ENCODE measurements at places on chromosomes 16 and 17. TPM values are rescaled to one million over a fixed set of nuclear protein-coding genes. Genes with fewer than 3 reads are reported as not detected.

CPPED1 gene
- 12.4 TPM for total RNA-seq

CACNA1G gene
- total RNA-seq, result 0.58 TPM

EXOC3L1 gene
- 3.9 TPM for total RNA-seq

CLEC18A gene
- total RNA-seq, result 0.22 TPM

KDM8 gene
- 3.2 TPM for total RNA-seq

- no peak for DNase-seq
Measured at GRCh38 chr16:53904533-53904932, 200.6 kb downstream of the FTO start.

DNA sequence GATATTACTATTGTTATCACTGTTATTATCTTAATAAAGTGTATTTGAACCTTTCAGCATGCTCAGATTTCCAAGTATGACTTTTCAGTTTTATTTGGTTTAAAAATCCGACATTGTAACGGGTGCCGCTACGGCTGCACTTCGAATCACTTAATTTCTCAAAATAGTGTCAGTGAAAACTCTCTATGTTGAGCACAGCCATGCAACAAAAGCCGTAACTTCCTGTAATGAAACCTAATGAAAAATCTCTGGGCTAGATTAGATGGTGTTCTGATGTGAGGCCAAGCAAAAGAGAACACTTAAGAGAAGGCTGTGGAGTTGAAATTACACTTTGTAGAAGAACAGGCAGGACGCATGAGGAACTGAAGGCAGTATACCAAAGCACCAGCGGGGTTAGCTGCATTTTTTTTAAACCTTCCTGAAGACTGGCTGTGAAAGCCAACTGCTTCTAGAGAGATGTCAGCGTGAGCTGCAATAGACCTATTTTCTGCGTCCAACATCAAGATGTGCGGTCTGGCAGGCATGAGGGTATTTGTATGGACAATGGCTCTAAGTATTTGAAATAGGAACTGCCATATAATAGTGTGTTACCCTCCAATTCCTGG, 1545.0 kb upstream of the GOT2 start:
- no peak for DNase-seq

- peak; percentile 95 for DNase-seq
Measured at GRCh38 chr16:67833415-67834241, 8.5 kb upstream of the THAP11 start.

GRCh38 chr17:14211246-14211645, 25.4 kb downstream of the CDRT15 start:
- DNase-seq, result no peak

DNA sequence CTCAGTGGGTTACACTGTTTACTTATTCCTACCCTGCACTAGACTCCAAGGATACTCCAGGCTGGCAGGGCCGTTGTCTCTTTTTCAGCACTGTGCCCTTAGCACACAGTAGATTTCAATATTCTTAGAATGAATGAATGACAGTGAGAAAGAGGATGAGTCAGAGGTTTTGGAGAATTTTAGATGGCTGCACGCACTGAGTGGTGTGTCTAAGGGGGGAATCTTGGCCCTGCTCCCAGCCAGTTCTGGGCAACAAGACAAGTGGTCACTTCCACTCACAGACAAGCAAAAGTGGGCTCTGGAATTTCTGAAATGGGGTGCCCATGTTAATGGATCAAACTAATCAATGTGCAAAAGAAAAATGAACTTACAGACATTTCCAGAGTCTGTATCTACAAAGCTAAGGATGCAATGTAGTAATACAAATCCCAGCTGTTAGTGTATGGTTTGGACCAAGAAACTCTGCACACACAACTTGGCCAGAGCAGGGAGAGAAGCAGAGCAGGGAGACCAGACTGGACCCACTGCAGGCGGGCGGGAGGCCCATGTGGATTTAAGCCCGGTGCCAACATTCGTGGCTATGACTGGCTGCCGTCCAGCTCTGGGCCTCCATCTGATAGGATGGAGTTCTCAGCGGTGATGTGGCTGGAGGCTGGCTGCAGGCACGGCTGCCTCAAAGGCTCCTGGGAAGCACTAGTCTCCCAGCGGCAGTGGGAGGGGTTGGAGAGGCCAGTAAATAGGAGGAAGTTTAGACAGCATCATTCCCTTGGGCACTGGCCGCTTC, 95.6 kb upstream of the CDYL2 start:
- DNase-seq, result peak; percentile 86

DNA sequence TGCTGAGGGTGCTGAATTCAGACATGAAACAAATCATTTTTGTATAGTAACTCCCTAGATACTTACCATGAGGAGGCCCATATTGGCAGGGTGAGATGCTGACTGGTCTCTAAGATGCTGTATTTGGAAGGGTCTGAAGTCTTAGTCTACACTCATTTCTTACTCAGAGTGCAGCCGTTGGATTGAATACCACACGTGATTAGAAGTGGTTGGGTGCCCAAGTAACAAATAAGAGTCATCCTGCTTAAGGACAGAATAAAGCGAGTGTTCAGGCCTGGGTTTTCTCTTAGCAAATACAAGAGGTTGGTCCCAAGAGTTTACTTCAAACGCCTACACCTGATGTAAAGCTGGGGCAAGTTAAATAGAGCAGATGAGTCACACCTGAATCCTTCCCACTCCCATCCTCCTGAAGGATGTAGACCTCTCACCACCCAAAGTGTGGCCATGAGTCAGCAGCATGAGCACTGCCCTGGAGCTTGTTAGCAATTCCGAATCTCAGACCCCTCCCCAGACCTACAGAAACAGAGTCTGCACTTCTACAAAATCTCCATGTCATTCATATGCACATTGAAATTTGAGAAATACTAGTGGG, 284.6 kb upstream of the CDH5 start:
- no peak for DNase-seq

DNA sequence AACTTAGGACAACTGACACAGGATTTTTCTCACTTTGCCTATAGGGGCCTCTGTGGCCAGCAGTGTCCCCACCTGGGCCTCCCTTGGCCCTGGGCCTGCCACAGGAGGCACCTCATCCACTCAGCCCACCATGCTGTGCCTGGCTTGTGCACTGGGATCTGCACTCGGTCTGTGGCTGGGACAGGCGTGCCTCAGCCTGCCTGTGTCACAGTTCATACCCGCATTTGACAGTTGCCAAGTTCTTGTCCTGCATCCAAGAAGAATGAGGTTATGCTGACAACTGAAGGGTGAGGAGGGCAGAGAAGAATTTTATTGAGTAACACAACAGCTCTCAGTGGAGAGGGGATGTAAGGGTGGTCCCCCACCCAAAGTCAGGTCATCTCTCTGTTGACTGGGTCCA, 36.0 kb downstream of the ZFP90 start:
- DNase-seq, result no peak

DNA sequence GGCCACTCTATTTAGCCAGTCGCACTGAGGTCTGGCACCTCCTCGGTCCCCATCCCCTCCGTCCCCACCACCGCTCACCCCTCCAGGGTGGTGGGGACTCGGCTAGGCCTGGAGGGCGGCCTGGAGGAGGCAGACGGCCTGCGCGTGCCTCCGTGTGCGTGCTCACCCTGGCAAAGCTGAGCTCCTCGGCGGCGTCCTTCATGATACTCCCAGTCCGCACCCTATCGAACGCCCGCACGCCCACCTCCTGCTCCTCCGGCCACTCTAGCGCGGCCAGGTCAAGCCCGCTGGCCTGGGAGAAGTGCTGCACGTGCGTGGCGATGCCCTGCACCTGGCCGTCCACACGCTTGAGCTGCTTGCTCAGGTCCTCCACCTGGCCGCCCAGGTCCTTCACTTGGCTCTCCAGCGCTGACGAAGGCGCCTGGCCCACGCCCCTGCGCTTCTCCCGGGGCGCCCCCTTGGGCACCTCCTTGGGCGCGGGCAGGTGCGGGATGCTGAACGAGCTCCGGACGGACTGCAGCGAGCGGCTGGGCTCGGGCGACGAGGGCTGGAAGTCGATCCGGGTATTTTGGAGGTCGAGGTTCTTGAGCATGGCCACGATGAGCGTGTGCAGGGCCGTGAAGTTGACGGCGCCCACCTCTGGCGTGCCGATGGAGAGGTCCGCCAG, 644 bp downstream of the QRICH2 start:
- no peak for DNase-seq

- DNase-seq, result no peak
Measured at GRCh38 chr17:12406623-12407215, 259.0 kb upstream of the MYOCD start.

- no peak for DNase-seq
Measured at GRCh38 chr17:60989379-60989778, 311.7 kb downstream of the BCAS3 start.

GRCh38 chr16:24580665-24581064, 41.3 kb downstream of the RBBP6 start:
- no peak for DNase-seq

DNA sequence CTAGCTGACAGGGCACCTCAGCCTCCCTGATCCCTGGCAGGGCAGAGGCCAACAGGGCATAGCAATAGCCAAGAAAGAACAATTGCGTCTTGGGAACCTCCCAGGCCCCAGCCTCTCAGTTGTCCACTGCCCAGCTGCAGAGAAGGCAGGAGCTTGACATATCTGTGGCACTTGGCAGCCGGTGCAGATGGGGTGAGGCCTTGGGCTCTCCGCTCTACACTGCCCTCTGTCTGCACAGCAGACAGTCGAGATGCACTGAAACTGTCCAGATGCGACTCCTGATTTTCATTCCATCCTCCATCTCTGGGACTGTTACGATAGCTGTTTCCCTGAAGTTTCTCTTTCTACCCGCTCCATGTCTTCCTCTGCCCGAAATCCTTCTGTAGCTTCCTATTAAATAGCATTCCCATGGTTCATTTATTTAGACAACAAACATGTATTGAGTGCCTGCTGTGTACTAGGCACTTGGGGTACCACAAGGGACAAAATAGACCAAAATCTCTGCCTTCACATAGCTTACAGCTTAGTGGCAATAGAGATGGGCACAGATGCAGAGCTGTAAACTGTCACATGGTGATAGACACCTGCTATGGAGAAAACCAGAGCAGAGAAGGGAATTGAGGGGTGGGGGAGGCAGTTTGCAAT, 3.3 kb downstream of the POLR3E start:
- peak; percentile 59 for DNase-seq

GRCh38 chr16:49750341-49751000, 105.4 kb downstream of the ZNF423 start:
- DNase-seq, result no peak

DNA sequence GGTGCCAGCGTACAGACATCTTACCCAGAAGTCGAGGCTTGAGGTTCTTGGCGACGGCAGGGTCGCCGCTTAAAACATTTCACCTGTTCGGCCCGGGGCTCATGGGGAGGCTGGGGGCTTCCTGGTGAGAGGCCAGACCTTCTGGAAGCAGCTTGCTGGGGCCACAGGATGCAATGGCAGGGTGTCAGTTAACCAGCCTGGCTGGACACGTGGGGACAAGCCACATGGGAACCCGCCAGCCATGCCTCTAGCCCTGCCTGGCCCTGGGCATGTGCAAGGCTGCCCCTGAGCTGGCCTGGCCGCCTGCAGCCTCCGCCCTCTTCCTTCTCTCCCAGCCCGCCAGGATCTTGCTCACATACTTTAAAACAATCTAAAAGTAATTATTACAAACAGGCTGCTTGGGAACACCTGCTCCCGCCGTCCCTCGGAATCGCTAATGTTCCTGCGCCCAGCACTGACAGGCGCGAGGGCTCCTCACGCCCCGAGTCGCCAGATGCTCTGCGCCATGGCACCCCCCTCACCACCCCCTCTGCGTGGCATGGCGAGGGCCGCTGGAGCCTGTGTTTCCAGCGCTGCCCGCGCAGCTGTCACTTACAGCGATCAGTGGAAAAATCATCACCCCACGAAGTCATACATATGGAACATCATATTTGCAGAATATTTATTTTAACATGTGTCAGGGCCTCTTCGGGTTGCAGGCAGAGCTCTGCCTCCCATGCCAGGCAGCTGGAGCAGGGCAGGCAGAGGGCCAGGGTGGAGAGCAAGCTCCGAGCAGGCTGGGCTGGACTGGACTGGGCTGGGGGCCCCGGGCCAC, 188.7 kb upstream of the GSE1 start:
- DNase-seq, result peak; percentile 7

- DNase-seq, result no peak
Measured at GRCh38 chr17:63173450-63173849, 207.4 kb downstream of the TANC2 start.

DNA sequence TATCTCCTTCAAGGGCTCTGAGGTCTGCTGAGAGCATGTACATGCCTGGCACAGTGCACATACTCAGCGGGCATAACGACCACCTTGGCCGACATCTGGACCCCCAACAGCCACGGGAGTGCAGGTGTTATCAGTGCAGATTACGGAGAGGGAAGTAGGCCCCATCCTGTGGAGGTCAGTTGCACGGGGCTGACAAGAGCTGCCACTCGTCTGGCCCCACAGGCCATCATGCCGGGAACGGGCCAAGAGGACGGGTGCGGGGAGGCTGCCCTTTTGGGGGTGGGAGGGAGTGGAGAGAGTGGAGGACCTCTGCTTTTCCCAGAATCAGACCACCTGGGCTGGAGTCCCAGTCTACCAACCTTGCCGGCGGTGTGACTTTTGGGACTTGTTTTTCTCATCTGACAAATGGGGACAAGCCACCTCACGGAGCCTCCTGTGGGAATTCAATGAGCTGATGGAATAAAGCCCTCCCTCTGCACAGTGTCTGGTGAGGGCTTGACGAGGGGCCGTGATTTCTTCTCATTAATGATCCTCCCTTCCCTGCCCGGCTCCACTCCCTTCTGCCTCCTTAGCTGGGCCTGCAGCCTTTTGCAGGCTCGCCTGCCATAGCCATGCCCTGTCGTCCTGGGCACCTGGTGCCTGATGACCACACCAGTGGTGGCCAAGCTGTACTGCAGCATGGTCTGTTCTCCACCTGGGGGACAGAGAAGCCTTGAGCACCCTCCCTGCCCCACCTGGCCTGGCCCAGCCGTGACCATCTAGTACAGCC, 4.6 kb downstream of the PRSS33 start:
- no peak for DNase-seq

- DNase-seq, result peak; percentile 92
Measured at GRCh38 chr17:64263000-64263766, at the start of gene TEX2. TEX2 (minus strand) TSS chr17:64263260; CDS start chr17:64214217, 49,043 bp downstream.

DNA sequence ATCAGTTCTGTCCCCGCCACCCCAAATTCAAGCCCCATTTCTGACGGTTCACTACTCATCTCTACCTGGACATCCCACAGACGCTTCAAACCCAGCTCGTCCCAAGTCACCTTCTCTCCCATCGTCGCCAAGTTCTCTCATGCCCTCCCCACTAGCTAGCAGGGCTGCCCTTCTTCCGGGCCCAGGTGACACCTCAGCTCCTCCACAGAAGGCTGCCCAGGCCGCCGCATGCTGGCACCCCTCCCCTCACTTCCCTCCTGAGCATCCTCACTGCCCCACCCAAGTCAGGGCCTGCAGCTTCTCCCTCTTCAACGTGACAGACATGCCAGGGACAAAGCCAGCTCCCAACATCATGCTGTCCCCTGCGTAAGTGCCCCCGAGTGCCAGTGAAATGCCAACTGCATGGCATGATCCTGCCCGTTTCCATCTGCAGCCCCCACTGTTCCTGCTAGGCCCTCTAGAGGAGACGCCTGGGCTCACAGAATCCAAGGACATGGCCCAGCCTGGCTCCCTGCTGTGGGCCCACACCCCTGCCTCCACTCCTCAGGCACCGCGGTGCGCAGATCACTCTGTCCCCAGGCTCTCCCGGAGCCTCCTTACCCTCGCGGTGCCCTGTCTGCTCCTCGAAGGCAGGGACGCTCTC, 5.9 kb downstream of the CYB561 start:
- DNase-seq, result no peak
